Epithelial cell of proximal tubule (primary cell): ENCODE measurements at places on chromosomes 4 and X. TPM values are rescaled to one million over a fixed set of nuclear protein-coding genes. Genes with fewer than 3 reads are reported as not detected.

- no peak for DNase-seq
Measured at GRCh38 chrX:100700809-100701208, 31.1 kb downstream of the SYTL4 start.

GRCh38 chr4:130028552-130028951 lies 932.6 kb downstream of the C4orf33 start:
- DNase-seq = no peak

DNA sequence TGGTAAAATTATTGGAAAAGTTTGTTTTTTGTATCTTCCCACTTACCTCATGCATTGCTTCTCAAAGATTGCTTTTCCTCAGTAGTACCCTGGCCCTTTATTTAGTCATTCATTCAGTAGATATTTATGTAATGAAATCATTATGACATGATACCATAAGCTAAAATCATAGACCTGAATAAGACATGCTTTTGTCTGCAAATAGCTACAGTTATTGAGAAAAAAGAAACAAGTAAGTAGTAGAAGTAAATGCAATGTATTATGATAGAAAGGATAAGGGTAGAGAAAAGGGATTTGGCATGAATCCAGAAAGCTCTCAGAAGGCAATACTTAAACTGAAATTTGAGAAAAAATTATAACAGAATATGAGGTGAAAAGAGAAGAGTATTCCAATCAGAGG lies 352.5 kb downstream of the GPM6A start:
- DNase-seq = no peak

- DNase-seq = no peak
Measured at GRCh38 chrX:145751943-145752342, 65.7 kb upstream of the SLITRK2 start.

GRCh38 chr4:154998284-154998683 lies 210.2 kb upstream of the NPY2R start:
- no peak for DNase-seq

DNA sequence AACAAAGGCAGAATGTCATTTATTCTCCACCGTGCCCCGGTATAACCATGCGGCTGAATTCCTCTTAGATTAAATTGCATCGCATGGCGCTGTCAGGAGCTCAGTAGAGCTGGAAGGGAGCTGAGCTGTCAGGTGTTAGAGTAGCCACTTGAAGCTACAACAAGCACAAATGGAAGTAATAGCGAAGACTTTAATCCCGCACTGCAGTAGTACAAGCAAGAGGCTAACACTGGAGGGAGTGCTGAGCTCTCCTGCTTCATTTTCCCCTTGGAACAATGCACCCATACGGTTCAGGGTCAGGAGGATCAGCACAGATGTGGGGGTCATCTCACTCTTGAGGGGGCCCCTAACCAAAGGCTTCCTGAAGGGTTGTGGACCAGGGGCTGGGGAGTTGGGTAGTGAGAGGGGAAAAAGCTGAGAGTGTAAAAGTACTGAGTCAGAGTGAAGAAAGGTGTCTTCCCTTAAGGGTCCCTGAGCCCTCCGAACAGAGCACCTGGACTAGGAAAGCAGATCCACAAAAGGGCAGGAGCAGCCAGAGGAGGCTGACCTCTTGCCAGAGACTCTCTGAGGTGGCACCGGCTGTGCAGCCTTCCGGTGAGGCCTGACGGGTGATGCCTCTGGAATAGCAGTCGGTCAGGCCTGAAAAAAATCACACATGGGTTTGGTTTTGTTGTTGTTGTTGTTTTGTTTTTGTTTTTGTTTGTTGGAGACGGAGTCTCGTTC lies 36.0 kb upstream of the CBR4 start:
- no peak for DNase-seq

DNA sequence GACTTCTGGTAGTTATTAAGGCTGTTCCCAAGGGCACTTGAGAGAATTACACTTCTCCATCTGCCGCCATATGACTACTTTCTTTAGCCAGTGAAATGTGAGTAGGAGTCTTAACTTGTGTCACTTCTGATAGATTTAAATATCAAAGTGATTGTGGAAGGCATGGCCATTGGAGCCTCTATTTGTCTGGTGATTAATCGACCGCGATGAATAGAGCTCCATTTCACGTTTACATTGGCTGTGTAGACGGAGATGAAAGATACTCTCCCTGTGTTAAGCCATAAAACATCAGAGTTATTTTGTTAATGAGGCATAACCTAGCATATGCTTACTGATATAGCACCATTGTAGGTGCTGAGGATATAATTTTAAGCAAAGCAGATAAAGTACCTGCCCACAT lies 852.4 kb downstream of the CCSER1 start:
- DNase-seq = no peak

GRCh38 chrX:128365492-128365891 lies 313.3 kb upstream of the ACTRT1 start:
- DNase-seq = no peak

GRCh38 chr4:186845137-186845842 lies 121.6 kb upstream of the FAT1 start:
- DNase-seq = peak; percentile 70

DNA sequence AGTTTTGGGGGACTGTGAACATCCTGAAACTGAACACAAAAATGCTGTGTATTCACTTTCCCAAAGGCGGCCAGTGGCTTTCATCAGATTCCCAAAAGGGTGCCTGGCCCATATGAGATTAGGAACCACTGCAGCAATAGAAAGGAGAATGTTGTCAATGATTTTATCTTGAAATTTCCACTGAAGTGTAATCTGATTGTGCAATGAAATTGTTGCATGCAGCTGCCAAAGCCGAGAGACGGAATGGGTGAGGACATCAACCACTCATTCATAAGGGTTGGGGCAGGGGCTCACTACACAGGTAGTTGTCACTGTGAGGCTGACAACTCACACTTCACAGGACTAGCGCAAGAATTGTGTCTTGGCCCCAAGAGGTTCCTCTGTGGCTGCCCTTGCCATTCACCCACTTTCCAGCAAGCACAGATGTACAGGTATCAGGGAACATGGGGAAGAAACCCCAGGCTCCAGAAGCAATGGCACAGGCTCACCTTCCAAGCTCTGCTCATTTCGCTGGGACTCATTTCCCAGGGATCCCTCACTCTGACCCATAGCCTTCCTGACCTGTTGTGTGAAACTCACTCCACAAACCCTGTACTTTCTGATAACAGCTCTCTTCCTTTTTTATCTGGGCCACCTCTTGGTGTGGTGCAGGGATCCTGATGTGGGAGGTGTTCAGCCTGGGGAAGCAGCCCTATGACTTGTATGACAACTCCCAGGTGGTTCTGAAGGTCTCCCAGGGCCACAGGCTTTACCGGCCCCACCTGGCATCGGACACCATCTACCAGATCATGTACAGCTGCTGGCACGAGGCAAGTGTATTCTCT lies 48.8 kb downstream of the BMX start:
- DNase-seq = no peak

Gene FGG
- 0.23 TPM in 1 of 2 replicates, not detected in the other for total RNA-seq

GRCh38 chr4:4759883-4760282 lies 99.6 kb upstream of the MSX1 start:
- no peak for DNase-seq

GRCh38 chr4:70969076-70969475 lies 24.4 kb upstream of the DCK start:
- DNase-seq = no peak

DNA sequence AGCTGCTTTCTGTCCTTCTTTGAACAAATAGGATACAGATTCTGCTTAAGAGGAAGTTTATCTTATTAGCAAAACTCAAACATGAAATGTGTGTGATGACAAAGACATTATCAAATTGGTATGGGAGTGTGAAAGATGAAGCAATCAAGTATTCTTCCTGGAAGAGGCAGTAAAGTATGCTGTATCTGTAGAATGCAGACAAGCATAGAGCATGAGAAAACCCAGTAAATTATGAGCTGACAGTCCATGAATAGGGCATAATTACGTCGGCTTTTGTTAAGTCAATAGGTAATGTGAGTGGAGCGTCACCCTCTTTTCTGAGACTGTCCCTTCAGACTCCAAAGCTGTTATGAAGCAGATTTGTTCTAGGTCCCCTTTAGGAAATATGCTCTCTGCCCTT lies 458.6 kb upstream of the NWD2 start:
- no peak for DNase-seq
